A172 (cell line): ENCODE measurements at places on chromosomes 7 and 10.
A peak's percentile ranks its signal among the peaks of the same experiment; 100 is the strongest.

DNA sequence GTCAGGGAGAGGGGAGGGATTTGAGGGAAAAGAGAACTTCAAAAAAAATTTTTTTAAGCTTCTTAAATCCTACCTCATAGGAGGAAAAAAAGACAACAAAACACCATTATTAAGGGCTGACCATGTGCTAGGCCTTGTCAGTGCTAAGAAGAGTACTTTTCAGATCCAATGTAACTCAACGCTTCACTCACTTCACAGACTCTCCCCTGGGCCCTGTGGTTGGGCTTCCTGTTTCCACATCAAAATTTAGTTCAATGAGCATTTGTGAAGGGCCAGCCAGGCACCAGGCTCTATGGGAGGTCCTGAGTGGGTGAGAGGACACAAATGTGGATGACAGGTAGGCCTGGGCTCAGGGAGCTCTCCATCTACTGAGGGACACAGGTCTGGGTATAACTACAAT, 249.8 kb downstream of the PTEN start:
- DNase-seq, result no peak

DNA sequence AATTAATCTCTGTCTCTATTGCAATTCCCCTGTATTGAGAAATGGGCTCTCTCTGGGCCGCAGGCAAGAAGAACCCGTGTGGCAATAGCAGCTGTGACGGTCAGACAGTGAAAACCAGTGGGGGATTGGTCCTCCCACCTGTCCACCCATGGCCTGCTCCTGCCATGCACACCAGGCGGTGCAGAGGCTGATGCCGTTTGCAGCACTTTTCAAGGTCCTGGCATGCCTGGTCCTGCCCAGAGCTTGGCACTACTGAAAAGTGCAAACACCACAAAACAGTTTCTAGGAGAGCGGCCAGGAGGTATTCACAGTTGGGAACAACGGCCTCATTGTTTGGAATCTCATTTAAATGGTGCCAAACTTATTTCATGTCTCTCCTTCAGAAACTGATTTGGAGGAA, 41.5 kb downstream of the PSPH start:
- no peak for DNase-seq

GRCh38 chr10:105149371-105149891, 508.3 kb downstream of the SORCS3 start:
- peak; percentile 79 for DNase-seq

DNA sequence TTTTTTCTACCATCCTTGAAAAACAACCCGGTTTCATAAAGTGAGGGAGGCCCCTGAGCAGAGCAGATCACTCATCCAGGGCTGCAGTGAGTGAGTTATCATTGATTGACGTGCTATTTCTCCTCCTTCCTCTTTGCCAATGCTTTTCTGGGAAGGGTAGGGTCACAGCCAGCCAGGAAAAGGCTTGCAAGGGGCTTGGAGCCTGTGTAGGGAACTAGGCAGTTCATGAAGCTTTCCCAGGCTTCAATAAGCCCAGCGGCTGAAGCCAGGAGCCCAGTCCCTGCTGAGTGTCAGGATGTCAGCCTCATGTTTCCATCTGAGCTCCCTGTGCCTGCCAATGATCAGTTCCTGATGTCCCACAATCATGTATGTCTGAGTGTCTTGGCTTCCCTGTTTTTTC, 584.7 kb downstream of the GALNT17 start:
- DNase-seq, result no peak

- DNase-seq, result no peak
Observed at GRCh38 chr7:31995134-31995533, 75.1 kb downstream of the PDE1C start.

DNA sequence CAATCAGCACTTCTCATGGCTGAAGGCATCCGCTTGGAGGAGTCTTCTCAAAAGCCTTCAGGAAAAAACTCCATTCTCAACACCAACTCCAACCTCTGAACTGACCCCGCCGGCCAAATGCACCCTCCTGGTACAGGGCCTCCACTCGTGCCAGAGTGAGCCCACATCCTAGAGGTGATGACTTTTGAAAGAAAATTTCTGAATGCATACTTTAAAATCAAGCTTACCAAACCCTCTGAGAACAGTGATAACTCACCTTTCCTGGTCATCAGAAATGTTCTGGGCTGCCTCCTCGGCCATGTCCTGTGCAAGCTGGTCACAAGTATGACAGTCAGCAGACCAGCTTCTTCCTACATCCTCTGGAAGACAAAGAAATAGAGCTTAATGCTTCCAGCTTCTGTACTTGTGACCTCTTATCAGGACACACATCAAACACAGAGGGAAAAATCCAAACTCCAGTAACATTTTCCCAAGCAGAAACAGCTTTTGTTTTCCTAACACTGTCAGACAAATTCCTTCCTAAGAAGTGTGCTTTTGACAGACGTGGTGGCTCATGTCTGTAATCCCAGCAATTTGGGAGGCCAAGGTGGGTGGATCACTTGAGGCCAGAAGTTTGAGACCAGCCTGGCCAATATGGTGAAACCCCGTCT, at the start of gene PKD1L1:
TSS of gene PKD1L1 (minus strand) at position 326 of the 650 bp plus-strand sequence. CDS start at position 300, 26 bp downstream.
- no peak for DNase-seq

GRCh38 chr10:43340619-43341018, 30.8 kb upstream of the FXYD4 start:
- DNase-seq, result peak; percentile 86

GRCh38 chr7:6675807-6676405, 30.8 kb downstream of the ZNF12 start:
- no peak for DNase-seq

DNA sequence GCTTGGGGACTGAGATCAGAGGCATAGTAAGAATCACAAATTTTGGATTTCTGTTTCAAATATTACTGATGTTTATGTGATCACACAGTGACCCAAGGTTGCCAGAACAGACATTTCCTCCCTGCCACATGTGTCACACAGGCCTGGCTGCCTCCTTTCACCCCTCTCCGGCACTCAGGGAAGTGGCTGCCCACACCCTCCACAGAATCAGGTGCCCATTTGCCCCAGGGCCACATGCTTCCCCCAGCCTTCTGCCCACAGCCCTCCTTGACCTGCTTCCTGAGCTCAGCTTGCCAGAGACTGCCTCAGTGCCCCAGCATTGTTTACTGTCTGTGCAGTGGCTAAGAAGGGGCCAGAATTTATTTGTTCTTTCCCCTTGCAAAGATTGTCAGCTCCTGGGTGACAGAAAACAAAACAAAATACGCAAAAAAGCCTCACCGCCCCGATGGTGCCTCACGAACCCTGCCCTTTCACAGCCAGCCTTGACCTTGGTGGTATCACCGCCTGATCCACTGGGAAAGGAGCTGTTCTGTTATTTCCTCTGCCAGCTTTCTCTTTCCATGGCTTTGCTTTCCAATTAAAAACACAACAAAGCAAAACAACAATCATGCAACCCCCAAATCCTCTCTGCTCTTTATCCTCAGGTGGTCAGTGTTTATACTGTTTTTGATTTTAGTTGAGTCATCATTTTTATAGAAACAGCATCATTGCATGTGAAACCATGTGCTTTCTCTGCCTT, 52.8 kb downstream of the CHN2 start:
- DNase-seq, result no peak

DNA sequence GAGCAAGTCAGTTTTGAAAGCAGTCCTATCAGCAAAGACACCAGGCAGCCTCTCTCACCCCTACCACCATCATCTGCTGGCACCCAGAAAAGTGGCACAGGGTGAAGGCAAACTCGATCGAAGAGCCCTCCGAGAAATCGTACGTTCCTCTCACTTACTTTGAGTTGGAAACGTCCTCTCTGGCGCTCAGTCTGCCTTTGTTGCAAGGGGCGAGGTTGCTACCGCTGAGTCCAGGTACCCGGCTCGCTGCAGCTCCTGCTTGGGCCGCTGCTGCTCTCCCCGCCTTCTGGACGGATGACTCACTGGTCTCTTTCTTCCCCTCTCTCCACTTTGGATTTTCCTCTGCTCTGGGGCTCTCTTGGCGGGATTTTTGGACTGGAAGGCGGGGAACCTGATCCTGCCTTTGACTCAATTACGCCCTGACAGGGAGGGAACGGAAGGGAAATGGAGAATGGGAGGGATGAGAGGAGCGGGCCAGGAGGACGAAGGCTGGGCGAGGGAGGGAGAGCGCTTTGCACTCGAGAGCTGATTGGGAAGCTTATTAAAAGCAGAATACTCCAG, at the start of gene PTN:
TSS of gene PTN (minus strand) at position 453 of the 561 bp plus-strand sequence. CDS start 88,760 bp downstream, outside the sequence.
- DNase-seq, result peak; percentile 61

DNA sequence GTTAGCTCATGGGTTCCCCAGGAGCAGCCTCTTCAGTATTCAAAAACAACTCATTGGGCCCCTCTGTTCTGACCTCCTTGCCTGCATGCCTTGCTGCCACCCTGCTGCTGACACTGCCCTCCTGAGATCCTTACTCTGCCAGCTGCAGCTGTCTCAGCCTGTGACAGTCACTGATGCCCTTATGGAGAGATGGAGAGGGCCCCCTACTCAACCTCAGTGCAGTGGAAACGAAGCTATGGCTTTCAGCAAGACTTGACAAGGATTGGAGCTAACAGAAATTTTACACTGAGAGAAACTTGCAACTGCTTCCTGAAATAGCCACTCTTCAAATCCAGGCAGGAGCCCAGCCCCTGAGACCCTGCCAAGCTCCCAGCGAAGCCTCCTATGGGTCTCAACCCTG, 678.3 kb upstream of the C7orf33 start:
- no peak for DNase-seq
